ENCODE measurements at places on chromosomes 7 and 10.

- DNase-seq = no peak
These were observed 92.1 kb upstream of the SAMD8 start for GRCh38 chr10:75019370-75019769.

DNA sequence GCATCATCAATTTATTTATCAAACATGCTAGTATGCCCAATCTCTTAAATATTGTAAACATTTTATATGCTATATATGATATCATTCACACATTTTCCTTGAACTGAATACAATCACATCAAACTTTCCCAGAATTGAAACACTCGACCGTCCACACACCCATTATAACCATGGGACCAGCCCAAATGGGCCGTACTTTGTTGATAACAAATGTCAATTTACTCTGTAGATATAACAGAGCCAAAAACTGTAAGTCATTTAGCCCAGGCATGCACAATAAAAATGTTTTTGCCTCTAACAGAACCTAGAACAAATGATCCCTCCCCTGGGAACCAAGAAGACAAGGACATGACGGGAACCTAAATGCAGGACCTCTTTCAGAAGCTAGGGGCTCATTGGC lies 683 bp upstream of the ANKRD22 start:
- no peak for DNase-seq

DNA sequence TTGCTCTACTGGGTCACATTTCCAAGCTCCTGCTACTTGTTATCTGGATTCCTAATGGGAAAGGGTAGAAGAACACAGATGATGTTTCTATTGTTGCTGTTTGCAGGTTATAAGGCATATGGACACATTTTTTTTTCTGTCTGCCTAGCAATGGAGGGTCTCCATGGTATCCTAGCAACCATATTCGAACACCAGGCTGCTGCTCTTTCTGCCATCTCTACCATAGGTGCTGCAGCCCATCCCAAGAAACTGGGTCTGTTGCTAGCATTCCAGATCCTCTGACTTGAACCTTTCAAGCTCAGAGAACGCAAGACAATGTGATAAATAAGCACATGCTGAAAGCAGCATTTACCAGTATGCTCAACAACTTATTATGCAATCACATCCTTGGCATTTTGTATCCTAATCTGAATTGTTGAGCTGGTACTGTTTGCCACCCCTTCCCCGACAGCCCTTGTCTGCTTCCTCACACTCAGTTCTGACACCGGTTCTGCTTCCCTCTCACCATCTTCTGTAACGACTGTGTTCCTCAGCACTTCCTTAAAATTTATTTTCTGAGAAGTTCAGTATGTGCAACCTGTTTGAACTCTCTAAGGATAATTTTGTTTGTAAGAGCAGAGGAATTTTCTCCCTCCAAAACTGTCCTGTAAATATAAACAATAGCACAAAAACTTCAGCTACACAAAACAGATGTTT lies 6.2 kb downstream of the PRKG1 start:
- no peak for DNase-seq

GRCh38 chr7:43570688-43571365 lies 12.1 kb upstream of the STK17A start:
- no peak for DNase-seq

DNA sequence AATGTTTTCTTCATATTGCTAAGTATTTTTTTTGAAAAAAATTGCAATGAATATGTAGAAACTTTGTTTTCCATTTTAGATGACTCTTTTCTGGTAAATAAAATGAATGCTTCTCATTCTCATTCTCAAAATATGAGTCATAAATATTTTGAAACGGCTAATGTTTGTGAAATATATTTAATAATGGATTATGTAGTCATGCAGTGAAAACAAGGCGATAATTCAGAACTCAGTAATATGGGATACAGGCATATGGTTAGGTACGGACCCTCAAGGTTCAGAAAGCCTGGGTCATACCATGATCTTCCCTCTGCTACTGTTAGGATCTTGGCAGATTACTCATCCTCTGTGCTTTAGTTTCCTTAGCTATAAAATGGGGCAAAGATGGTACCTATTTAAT lies 46.2 kb upstream of the SLC39A12 start:
- no peak for DNase-seq

DNA sequence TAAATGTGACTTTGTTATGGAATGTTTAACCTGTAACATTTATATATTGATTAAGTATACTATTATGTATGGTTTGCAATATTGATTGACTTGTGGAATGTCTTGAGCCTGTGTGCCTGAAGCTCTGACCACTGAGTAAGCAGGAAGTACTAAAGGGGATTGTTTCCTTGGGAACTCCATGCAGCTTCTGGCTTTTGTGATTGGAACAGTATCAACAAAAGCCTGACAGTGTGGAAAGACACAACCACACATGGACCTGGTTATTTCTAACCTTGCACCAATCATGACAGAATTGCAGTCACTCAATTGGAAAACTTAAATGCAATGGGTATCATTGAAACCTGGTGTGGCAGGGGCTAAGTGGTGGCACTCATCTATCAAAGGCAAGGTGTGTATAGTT lies 45.5 kb upstream of the PIK3CG start:
- no peak for DNase-seq

GRCh38 chr7:16980539-16980938 lies 98.8 kb upstream of the AGR3 start:
- no peak for DNase-seq

GRCh38 chr7:68873616-68874015 lies 724.7 kb upstream of the AUTS2 start:
- no peak for DNase-seq

DNA sequence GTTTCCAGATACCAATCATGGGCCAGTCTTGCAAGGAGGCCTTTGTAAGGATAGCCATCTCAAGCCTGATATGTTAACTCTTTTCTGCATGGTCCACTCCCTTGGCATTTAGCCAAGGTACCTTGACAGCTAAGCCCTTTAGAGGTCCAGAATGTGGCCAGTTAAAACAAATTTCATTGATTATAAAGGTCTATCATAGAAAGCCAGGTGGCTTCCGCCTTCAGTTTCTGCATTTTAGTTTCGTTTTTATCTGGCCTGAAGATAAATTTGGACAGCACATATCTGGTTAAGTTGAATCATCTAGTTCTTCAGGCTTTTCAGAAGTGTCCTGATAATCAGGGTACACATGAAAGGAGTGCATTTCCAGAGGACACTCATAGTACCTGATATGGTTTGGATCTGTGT lies 30.7 kb downstream of the ANKIB1 start:
- DNase-seq = no peak

DNA sequence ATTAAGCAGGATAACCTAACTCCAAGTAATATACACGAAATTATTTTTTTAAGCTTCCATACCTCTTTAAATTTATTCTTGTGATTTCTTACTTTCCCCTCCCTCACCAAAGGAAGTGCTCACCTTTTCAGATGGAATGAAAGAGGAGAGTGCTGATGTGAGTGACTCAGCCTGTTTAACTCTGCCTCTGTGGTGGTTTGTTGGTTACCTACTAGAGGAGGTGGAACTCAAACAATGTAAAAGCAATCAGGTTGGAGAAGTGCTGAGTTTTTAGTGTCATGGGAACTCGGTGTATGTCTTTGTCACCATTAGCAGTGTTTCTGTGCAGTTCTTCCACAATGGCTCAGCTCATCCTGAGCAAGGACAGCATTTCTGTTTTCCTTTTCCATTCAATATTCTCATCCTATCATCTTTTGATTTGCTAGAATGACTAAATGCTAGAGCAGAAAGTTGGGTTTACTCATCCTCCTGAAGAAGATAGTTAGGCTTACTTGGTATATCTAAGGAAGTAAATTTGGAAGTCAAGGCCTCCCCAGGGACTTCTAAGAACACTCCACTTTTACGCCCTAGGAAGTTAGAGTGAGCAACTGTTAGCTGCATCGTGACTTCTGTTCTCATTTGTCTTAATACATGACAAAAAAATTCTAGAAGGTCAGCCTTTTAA lies 6.0 kb downstream of the ADD3 start:
- no peak for DNase-seq

- DNase-seq = no peak
These were observed 326.1 kb downstream of the PLXDC2 start for GRCh38 chr10:20142311-20142710.

- no peak for DNase-seq
These were observed 55.6 kb upstream of the PNLIP start for GRCh38 chr10:116490028-116490662.

GRCh38 chr7:27122077-27122910 lies 8.3 kb downstream of the HOXA4 start:
- no peak for DNase-seq

- no peak for DNase-seq
These were observed 256.2 kb upstream of the CACNA2D1 start for GRCh38 chr7:82699773-82700186.

- no peak for DNase-seq
These were observed 968 bp upstream of the OPN4 start for GRCh38 chr10:86653379-86653778.

DNA sequence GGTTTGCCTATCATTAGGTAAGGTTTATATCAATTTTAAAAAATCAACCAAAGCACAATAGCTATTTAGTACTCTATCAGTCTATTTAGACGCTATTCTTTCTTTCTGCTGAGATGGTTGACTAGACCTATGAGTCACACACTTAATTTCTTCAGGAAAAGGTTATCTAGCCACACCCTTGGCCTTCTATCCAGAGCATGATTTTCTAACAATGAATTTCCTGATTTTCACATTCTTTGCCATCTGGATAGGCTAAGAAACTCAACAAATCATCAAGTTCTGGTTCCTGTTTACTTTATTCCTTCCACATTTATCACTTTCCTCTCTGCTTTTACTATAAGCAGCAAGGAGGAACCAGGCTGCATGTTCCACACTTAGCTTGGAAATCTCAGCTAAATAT lies 8.1 kb downstream of the PRPS1L1 start:
- no peak for DNase-seq

DNA sequence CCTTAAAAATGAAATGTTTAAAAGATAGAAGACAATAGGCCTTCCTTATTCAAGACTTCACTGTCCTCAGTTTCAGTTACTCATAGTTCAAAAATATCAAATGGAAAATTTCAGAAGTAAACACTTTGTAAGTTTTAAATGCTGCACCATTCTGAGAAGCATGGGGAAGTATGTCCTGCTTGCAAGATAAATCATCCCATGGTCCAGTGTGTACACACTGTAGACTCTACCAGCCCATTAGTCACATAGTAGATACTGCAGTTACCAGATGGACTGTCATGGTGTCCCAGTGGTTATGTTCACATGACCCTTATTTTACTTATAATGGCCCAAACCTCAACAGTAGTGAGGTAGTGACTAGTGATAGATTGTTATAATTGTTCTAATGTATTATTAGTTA lies 69.5 kb downstream of the PTPN12 start:
- no peak for DNase-seq

DNA sequence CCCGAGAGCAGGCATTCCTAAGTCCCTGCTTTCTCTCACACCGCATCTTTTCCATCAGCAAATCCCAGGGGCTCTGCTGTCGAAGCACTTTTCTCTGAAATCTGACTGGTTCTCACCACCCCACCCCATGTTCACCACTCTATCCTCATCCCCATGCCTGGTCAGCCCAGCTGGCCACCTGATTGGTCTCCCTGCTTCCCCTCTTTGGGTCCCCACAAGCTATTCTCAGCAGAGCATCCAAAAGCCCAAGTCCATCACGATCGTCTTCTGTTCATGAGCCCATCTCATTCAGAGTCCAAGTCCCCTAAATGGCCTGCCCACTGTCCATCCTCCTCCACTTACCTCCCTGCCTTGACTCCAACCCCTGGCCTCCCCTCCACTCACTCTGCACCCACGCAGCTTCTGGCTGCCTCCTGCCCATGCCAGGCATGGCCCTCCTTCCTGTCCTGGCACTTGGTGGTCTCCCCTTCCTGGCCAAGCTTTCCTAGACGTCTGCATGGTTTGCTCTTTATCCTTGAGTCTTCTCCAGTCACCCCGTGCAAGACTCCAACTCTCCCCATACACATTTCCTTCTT lies 1.6 kb upstream of the PPP2R2D start:
- DNase-seq = no peak

- DNase-seq = no peak
These were observed 312.6 kb upstream of the BMPER start for GRCh38 chr7:33592718-33593117.

GRCh38 chr7:22921386-22922086 lies 92.4 kb downstream of the HYCC1 start:
- no peak for DNase-seq

GRCh38 chr7:78873117-78873516 lies 580.4 kb downstream of the MAGI2 start:
- DNase-seq = no peak

- no peak for DNase-seq
These were observed 39.6 kb downstream of the GLI3 start for GRCh38 chr7:42197451-42197850.

GRCh38 chr10:68959695-68960527 lies 3.9 kb downstream of the DDX21 start:
- DNase-seq = no peak

DNA sequence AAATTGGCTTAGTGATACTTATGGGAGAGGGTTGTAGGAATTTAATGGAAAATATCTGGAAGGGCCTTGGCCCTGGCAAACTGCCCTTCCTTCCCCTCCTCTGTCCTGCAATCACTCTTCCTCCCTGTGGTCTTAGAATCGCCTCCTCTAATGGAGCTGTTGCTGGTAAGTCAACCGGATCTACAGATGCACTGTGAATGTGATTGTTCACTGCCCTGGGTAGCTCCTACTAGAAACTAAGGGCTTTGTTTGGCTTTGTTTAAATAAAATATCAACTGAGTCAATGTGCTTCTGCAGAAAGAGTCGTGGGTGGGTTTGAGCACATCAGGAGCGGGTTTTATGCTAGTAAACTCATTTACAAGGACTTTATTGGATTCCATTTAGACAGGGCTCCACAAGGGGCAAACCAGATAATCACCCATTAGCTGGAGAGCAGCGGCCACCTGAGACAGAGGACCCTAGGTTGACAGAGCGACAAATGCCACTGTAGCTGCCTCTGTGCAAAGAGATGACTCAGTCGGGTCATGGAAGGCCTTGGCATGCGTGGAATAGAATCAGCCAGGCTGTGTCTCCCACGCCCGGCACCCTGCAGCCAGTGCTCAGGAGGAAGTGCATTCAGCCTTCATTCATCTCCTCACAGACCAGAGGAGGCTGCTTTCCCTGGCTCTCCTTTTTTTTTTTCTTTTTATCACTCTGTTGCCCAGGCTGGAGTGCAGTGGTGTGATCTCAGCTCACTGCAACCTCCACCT lies 97.9 kb downstream of the GAD2 start:
- no peak for DNase-seq

DNA sequence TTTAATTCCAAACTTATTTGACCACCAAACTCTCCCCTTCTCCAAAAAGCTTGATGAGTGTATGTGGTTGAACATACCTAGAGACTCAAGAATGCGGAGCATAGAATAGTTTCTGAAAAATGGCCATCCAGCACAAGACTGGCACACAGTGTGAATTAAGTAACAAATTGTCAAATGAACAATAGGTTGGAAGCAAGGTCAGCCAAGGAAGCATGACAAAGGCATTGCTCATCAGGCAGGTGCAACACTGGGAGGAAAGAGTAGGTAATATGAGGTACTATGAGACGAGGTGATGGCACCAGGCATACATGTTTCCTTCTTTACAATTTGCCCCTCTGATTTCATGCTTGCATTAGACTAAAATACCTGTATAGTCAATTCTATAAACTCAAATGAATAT lies 73.7 kb downstream of the DKK1 start:
- DNase-seq = no peak
